Stimulated activated CD8-positive, alpha-beta memory T cell treated with anti-CD3 and anti-CD28 coated beads, Interleukin-4, amount 100 ng/mL, for 4 hours (primary cell): ENCODE measurements at places on chromosomes 5 and 9.

DNA sequence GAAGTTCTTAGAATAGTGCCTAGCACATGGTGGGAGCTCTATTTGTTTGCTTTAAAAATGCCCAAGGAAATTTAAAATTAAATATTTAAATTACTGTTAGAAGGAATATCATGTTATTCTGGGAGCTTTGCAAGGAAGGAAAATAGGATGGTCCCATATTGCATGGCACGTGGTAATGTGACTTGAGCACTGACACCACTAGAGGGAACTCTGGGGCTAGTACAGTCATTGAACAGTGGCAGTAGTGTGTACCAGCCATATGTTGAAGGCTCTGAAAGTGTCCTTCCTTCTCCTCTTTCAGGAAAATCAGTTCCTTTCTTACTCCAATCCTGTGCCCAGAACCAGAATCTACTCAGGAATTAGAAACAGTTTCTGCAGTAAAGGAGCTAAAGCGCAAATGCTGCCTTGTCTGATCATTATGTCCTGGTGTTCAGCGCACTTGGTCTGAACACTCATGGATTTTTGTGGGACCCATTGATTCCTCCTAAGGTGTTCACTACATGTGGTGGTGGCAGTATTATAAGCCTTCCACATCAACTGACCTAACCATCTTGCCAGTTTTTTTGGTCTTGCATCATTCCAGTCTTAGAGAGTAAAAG, 54.1 kb downstream of the GDA start:
- no peak for DNase-seq

DNA sequence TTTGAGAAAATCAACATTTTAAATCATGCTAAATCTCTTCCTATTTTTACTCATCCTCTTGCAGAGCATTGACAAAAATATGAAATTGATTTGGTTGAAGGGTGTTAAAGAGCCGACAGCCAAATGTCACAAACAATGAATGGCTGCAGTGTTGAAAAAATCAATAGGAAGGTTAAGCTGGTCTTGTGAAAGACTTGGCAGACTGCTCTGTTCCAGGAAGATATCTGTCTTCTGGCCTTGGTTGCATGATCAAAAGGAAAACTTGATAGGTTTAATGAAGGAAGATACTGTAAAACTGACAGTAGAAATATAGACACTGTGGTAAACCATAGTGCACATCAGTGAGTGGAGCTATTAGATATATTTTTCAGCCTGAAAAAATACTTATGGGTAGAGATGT, 103.6 kb downstream of the PBX3 start:
- DNase-seq: no peak

- DNase-seq: no peak
These were observed 11.3 kb downstream of the FOXD1 start for GRCh38 chr5:73437101-73437776.

GRCh38 chr5:60851626-60852025, 7.6 kb upstream of the ELOVL7 start:
- DNase-seq: no peak

GRCh38 chr5:28855626-28856025, 1817.2 kb upstream of the CDH9 start:
- DNase-seq: no peak

- no peak for DNase-seq
These were observed 208.4 kb downstream of the CD180 start for GRCh38 chr5:66987949-66988838.

DNA sequence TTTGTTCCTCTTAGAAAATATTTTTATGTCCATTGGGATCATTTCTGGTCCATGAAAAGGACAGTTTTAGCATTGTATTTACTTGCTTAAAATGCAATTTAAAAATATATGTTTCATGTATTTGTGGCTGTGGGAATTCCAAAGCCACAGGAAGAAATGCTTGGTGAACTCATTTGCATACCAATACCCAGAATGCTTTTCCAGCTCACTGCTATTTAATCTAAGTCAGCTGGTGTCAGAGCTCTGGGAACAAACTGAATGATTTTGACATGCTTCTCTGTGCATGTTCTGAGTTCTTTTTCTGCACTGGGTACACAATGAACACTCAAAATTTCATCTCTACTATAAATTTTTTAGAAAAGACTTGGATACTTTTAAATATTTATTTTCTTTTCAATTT, 482.8 kb upstream of the ARRDC3 start:
- no peak for DNase-seq

- no peak for DNase-seq
These were observed 12.9 kb downstream of the GLDC start for GRCh38 chr9:6632516-6633183.

DNA sequence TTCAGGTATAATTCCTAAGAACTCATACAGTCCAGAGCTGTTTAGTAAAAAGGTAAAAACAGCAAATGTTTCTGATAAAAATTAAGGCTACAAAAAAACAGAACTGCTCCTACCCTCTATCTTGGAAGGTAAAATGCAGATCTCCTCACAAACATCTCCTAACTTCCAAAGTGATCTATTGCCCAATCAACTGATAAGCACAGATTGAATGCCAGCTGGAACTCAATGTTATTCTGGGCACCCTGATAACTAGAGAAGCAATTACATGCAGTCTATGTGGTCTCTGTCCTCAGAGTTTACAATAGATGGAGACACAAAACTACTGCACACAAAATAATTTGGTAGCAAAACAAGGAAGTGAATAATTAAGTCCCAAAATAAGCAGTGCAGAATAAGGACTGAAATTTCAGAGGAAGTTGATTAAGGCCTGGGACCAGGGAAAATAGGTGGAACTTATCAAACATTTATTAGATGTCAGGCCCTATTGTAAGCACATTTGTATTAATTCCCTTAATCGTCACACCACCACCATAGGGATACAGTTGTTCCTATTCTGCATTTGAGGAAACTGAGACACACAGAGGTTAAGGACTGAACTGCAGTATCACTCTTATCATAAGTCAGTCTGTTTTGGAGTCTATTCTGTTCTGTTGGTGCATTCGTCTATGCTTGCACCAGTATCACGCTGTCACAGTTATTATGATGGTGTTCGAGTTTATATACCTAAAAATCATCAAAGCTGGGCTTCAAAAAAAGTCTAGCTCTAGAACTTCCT, 102.2 kb upstream of the TARS1 start:
- DNase-seq: no peak

GRCh38 chr5:139468421-139468931, 2.3 kb upstream of the SMIM33 start:
- DNase-seq: no peak

- peak; percentile 35 for DNase-seq
These were observed 29.1 kb downstream of the JADE2 start for GRCh38 chr5:134554319-134555222.

DNA sequence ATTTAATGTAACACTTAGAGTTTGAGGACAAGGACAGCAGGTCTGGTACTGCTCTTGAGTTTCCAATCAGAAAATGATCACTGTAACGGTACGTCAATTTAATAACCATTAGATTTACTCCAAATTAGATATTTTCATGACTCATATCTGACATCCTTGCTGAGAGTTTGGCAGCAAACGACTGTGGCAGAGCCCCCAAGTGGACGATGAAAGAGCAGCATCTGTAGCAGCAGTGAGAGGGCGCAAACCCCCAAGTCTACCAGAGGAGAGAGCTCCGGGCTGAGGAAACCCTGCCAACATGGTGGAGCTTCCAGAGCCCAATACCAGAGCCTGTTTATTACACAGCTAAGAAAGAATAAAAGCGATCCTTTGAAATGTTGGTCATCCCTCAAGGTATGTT, 73.2 kb upstream of the EPB41L4A start:
- no peak for DNase-seq

- no peak for DNase-seq
These were observed at the start of gene ADAM19 for GRCh38 chr5:157575381-157576020. ADAM19 (minus strand) TSS chr5:157575775; CDS start chr5:157575696, 79 bp downstream.

DNA sequence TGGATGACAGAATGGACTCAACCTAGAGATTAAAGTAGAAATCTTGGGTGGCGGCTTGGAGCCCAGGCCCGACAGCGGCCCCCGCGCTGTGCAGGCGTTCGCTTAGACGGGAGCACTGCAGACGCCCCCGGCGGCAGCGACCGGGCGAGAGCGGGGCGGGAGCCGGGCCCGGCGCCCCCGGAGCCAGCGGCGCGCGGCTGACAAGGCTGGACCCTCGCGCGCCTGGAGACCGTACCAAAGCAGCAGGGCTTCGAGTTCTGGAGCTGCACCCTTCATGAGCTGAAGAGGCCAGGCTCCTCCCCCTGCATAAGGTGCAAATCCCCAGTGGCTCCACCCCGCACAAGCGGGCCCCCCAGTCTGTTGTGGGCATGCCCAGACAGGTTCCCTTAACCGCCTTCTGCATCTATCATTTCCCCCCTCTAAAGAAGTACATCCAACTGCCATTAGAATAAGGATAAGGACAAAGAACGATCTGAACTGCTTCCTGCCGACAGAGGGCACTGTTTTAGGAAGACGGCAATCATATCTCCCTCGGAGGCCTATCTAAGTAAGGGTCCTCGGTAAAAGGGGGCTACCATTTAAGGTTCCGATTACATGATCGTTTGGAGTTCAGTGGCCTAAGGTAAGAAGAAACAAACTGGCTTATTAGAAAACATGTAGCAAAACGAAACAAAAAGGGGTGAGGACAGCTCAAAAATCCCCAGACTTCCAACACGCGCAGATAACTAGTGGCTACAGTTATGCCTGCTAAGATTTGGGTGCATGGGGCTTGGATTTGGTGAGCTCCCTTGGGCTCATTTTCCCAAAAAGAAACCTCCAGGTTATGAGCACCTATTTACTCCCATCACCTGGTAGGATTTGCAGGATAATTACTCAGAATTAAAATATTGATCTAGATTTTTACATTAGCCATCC, 66.3 kb downstream of the RGMB start:
- no peak for DNase-seq

DNA sequence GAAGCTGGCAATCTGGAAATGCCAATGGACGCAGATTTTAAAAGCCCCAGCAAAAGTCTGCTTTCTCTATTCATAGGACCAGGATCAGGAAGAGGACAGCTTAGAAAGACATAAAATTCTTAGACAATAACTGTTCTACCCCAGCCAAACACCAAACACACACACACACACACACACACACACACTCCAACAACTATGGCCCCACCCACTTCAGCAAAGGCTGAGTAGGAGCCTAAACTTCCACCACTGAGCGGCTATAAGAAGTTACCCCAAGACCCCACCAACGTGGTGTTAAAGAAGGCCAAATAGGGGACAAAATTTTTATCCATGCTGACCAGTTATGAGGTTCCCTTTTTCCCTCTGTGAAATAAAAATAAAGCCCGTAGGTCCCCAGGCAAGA, 32.9 kb downstream of the ZMAT2 start:
- DNase-seq: no peak

DNA sequence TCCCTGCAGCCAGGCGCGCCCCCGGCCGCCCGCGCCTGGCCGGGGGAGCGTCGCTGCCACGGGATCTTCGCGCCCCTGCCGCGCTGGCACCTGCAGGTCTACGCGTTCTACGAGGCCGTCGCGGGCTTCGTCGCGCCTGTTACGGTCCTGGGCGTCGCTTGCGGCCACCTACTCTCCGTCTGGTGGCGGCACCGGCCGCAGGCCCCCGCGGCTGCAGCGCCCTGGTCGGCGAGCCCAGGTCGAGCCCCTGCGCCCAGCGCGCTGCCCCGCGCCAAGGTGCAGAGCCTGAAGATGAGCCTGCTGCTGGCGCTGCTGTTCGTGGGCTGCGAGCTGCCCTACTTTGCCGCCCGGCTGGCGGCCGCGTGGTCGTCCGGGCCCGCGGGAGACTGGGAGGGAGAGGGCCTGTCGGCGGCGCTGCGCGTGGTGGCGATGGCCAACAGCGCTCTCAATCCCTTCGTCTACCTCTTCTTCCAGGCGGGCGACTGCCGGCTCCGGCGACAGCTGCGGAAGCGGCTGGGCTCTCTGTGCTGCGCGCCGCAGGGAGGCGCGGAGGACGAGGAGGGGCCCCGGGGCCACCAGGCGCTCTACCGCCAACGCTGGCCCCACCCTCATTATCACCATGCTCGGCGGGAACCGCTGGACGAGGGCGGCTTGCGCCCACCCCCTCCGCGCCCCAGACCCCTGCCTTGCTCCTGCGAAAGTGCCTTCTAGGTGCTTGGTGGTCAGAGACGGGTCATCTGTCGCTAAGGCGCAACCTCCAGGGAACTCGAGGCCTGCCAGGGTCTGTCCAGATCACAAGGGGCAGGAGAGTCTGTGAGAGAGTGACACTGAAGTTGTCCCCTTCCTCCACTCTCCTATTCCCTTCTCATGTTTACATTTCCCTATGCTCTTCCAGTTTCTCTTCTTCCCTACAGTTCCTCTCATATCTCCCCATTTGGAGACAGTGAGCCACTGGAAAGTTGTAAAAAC, 1.3 kb downstream of the GPR150 start:
- DNase-seq: no peak

DNA sequence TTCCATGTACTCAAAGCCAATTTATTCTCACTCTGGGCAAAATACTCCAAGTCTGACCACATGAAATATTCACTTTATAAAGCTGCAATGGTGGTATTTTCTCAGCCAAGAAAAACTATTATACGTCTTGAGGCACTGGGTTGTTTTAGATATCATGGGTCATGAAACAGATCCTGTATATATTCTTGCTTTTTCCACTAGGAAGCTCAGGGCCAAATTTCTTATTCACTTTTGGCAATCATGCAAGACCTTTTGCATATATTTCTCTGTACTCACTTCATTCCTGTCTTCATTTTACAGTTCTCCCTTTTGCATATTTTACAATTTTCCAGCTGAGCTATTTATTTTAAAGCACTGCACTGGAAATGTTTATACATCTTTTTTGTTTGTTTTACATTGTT, 49.8 kb downstream of the GABBR2 start:
- DNase-seq: no peak

DNA sequence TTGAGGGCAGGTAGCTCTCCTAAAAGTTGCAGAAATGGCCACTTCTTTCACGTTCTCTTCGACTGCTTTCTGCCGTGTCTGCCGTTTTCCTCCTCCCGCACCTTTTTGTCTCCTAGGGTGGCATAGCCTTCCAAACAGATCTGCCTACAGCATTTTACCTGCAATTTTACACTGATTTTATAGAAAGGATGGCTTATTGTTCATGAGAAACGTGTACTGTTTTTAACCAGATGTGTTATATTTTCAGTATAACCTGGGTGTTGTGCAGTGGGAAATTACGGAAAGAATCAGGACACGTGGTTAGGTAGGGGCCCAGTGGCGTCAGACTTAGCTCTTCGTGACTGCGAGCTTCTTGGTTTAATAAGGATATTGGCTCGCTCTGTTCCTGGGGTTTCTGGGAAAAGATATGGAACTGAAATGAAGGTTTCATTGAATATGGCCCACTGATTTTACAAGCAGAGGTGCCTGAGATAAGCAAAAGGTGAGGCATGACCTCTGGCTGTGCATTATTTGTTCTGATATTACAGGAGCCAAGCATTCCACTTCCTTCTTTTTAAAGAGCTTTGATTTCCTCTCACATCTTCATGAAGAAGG, 43.7 kb upstream of the PRSS3 start:
- DNase-seq: no peak
